Stimulated activated CD8-positive, alpha-beta memory T cell treated with anti-CD3 and anti-CD28 coated beads, Interleukin-7, amount 100 ng/mL, for 24 hours (primary cell): ENCODE measurements at places on chromosomes 6 and 20.

- DNase-seq, result no peak
Measured at GRCh38 chr6:53302678-53303360, 45.9 kb downstream of the ELOVL5 start.

DNA sequence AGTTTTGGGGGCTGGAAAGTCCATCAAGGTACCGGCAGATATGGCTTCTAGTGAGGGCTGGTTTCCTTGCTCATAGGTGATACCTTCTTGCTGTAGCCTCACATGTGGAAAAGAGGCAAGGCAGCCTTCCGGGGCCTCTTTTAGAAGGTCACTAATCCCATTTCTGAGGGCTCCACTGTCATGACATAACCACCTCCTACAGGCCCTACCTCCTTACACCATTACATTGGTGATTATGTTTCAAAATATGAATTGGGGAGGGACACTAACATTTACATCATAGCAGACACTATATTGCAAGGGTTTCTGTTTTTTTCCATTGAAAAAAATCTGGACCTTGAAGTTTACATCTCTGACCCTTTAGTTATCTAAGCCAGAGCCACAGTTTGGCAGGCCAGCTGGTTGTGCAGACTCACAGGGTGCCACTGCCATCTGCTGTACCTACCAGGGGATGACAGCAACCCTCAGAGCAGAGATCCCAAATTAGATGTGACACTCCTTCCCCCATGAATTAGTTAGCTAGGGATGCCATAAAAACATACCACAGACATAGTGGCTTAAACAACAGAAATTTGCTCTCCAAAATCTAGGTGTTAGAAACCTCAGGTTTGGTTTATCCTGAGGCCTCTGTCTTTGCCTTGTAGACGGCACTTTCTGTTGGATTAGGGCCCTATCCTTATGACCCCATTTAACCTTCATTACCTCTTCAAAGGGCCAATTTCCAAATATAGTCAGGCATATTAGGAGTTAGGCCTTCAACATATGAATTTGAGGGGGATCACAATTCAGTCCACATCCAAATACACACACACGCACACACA lies 166.4 kb upstream of the RNF217 start:
- no peak for DNase-seq

DNA sequence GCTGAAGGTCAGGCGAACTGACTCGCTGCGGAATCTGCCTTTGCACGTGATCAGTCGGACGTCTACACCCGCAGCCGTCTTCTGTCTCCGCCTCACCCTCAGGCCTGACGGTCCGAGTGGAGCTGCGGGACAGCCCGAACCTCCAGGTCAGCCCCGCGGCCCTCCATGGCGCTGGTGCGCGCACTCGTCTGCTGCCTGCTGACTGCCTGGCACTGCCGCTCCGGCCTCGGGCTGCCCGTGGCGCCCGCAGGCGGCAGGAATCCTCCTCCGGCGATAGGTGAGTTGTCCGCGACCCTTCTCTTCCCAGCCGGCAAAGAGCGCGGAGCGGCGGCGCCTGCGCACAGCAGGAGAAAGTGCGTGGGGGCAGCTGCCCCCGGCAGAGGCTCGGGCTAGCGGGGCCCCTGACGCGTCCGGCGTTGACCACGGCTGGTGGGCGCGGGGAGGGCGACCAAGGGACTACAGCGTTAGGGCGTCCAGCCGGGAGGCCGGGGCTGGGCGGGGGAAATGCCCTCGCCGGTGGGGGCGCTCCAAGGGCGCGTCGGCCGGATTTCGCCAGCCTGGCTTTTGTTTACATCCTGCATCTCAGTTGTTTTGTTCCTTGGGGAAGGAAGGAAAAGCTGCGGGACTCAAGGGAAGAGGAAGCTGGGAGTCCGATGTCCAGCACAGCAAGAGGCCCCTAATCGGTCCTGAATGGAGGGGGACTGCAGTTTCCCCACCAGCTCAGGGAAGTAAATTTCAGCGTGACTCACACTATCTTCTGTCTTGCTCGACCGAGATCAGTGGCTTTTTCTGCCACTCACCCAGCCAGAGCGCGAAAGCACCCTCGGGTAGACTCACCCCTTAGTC lies at the start of gene SMPDL3A:
SMPDL3A (plus strand) TSS at position 77 of the 846 bp plus-strand sequence; CDS start at position 166, 89 bp downstream.
- DNase-seq, result no peak

DNA sequence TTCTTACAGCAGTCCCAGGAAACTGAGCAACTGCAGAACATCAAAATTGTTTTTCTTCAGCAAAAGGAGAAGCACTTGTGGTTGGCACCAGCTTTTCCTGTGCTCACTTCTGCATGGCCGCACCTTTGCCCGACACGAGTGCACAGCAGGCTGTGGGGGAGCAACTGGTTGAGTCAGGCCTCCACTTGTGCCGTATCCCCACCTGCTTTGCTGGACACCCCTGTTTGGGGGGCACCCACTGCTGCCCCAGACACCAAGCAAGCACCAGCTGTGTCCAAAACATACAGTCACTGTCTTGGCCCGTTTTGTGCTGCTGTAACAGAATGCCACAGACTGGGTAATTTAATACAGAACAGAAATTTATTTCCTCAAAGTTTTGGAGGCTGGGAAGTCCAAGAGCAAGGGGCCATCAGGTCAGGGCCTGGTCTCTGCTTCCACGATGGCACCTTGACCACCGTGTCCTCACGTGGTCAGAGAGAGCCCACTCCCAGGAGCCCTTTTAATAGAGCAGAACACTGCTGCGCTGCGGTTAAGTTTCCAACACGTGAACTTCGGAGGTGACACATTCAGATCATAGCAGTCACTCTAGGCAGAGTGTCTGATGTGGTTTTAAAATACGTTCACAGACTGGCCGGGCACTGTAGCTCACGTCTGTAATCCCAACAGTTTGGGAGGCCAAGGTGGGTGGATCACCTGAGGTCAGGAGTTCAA lies 8.7 kb upstream of the GMEB2 start:
- no peak for DNase-seq

- no peak for DNase-seq
Measured at GRCh38 chr6:133436652-133437051, 195.5 kb downstream of the EYA4 start.

- no peak for DNase-seq
Measured at GRCh38 chr6:7803214-7803613, 77.3 kb downstream of the BMP6 start.

DNA sequence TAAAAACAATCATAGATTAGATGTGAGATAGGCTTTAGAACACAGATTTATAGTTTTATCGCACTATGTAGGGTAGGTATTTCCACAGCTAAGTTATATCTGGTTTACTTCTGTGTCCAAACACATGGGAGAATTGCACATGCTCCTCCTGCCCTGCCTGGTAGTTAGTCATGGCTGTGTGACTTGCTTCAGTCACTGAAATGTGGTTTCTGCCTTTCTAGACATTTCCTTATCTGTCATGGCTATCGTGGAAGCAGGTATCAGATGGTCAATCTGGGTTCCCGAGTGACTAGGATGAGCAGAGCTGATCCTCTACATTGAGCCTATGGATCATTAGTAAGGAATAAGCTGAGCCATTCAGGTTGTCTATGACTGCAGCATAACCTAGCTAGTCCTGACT lies 117.8 kb upstream of the GMDS start:
- DNase-seq, result no peak

DNA sequence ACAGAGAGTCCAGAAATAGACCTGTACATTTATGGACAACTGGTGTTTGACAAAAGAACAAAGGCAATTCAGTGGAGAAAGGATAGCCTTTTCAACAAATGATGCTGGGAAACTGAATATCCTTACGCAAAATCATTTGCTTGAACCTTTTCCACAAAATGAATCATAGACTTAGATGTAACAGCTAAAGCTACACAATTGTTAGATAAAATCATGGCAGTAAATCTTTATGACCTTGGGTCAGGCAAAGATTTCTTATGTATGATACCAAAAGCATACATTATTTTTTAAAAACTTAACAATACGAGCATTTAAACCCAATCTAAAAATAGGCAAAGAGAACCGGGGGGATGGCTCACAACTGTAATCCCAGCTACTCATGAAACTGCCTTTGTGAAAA lies 73.5 kb upstream of the DST start:
- DNase-seq, result no peak

- no peak for DNase-seq
Measured at GRCh38 chr6:85402071-85402470, 47.8 kb upstream of the NT5E start.

DNA sequence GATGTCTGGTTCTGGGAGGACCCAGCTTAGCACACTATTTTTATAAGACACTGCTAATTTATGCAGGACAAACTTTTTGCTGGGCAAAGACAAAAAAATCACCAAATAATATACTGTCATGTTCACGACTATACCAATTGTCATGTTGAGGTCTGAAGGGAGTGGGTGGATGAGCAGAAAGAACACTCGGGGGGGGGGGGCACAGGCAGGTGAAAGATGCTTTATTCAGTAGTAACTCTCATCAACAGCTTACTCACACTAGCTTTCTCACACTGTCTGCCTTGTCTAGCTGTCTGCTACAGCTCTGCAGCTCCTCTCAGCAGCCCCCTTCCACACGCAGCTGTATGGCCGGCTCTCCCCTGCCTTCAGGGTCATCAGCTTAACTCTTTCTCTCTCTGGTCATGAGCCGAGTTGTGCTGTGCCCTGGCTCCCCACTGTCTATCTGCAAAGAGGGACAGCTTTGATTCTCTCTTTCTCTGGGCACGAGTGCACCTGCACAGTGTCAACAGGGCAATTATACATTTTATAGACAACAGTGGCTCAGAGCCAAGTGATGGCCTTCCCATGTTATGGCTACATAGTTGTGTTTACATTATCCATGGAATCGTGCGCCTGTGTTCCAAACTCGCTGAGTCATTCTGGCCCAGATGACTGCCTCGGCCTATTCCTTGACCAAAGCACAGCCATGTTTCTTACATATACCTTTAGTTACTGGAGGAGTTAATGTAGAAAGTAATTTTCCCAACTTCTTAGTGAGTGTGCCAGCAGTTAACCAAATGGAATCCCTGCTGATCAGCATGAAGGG lies 187.7 kb upstream of the PRSS16 start:
- no peak for DNase-seq

DNA sequence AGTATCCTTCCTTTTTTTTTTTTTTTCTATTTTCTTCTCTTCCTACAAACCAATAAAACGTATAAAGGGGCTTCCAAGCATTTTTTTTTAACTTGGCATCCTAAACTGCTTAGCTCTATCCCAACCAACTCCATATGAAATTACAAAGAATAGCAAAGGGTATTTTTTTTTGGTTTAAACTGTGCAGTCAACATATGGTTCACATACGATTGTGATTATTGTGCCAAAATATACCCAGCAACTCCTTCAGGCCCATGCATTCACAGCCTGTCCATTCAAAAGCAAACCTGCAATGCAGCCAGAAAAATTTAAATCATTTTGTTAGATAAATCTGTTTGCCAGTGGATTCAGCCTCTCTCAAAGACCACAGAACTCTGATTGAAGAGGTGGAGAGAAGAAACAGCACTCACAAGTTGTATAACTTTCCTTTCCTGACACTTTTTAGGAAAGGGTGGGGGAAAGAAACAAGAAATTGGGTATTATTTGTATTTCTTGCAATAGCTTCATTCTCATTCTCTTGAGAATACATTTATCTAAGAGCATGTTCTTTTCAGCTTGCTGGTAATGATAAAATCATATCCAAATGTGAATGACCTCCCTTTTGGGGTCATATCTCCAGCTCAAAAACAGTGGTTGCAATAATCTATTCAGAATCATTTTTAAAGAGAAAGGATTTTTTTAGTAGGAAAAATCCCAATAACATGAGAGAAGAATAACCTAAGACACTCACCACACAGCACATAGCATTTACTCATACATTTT lies 701.3 kb upstream of the CHD6 start:
- DNase-seq, result no peak

DNA sequence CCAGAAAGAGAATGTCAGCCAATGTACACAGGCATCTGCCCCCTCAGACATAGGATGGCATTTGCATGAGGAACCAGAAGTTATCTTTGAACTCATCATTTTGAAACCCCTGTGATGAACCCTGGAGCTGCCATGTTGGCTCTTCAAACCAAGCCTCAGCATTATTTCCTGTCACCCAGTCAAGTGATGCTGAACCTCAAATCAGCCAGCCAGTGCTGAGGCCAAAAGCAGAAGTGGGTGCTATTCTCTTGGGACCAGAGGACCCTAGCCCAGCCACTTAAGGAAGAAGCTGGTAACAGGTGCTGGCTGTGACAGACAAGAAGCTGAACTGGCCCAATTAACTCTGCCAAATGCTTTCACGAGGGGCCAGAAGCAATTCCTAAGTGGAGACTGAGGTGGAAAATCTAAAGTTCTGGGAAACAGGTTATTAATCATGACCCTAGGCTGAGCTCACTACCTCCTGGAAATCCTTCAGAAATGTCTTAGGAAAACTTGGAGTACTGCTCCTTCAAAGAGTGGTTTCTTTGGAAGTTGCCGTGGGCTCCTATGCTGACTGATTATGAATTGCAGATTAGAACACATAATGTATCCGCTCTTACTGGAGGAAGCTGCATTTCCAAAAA lies 4.0 kb downstream of the PKIG start:
- DNase-seq, result no peak

DNA sequence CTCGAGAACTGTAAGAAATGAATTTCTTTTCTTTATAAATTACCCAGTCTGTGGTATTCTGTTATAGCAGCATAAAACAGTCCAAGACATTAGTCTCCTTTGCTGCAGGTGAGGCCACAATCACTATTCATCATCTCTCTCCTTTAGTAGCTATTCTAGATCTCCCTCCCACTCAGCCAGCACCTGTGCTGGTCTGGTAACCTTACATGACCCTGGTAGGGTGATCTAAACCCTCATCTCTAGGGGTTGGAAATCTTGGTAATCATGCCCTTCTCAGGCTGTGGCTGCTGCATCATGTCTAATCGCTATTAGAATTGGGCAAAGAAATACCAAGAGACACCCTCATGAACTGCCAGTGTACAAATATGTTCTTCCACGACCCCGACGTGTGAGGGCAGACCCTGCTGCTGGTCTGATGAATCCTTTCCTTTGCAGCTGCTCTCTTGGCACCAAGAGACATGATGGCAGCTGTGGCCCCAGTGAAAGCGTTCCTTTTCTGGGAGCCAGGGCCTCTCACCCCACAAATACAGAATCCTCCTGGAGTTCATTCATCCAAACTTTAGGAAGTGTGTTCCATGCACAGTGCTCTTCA lies 23.0 kb upstream of the IGF2R start:
- no peak for DNase-seq
